B cell (primary cell): ENCODE measurements at places on chromosomes 6 and 20. TPM values are rescaled to one million over a fixed set of nuclear protein-coding genes. Genes with fewer than 3 reads are reported as not detected.

DNA sequence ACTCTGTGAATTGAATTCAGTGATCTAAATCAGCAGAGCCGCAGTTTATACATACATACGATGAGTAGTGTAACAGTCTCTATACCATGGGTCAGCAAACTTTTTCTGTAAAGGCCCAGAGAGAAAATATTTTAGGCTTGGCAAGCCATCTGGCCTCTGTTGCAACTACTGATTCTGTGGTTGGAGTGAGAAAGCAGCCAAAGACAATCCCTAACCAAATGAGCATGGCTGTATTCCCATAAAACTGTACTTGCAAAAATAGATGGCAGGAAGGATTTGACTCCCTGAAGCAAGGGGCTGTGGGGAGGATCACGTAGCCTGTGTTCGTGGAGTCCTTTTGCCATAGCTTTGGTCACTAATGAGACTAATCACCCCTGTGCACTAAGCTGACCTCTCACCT lies 17.9 kb upstream of the MOCS1 start:
- H3K27me3 ChIP-seq: no peaks in the 10 kb centered on the region
- DNase-seq: no peak
- H3K4me1 ChIP-seq: no peaks in the 10 kb centered on the region
- no peak overlapping the region for H3K4me3 ChIP-seq
- H3K36me3 ChIP-seq: no peaks in the 10 kb centered on the region

DNA sequence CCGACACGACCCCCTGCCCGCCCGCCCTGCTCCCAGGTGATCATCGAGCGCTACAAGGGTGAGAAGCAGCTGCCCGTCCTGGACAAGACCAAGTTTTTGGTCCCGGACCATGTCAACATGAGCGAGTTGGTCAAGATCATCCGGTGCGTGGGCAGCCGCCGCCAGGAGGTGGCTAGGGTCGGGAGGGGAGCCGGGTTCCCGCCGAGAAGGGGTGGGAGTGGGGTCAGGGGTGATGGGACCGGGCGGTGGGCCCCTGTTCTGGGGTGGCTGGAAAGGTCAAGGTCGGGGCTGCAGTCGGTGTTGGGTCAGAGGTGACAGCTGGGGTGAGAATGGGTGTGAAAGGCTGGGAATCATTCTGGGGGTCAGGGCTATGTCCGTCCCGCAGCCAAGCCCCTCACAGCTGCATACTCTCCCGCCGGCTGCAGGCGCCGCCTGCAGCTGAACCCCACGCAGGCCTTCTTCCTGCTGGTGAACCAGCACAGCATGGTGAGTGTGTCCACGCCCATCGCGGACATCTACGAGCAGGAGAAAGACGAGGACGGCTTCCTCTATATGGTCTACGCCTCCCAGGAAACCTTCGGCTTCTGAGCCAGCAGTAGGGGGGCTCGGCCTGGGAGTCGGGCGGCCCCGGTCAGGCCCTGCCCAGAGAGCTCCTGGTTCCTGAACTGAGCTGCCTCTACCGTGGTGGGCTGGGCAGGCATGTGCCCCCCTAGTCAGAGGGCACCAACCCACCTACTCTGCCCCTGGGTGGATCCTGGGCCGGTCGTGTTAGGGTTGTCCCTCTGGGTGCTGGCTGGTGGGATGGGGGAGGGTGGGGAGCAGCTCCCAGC lies 1.0 kb downstream of the MAP1LC3A start:
- no peaks in the 10 kb centered on the region for H3K27me3 ChIP-seq
- peaks cover 14% of the 10 kb centered on the region for H3K4me1 ChIP-seq
- no peak overlapping the region for H3K4me3 ChIP-seq
- DNase-seq: peak; percentile 47

- H3K27ac ChIP-seq: no peak overlapping the region
- H3K4me3 ChIP-seq: no peak overlapping the region
- no peak for DNase-seq
- H3K27me3 ChIP-seq: peaks cover 9% of the 10 kb centered on the region
Measured at GRCh38 chr6:11021714-11022113, 22.4 kb downstream of the ELOVL2 start.

- no peak for DNase-seq
- peaks cover 5% of the 10 kb centered on the region for H3K27me3 ChIP-seq
- no peaks in the 10 kb centered on the region for H3K4me1 ChIP-seq
- H3K27ac ChIP-seq: no peak overlapping the region
Measured at GRCh38 chr6:168031411-168031971, 34.0 kb downstream of the KIF25 start.

DNA sequence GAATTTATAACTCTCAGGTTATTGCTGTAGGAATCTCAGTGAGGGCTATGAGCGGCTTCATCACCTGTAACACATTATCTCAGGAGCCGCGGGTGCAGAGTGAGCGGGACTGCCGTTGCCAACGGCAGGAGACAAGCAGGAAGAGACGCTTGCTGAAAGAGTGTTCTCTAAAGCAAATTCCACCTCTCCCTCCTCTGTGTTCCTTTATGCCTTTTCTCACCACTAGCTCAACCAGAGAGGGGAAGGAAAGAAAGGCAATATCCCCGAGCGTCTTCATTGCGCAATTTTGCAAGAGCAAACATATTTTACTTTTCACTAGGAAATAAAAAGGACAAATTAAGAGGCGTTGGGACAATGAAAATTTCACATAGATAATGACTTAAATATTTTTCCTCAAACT lies 185.2 kb upstream of the EXOC2 start:
- no peaks in the 10 kb centered on the region for H3K27me3 ChIP-seq
- no peak overlapping the region for H3K27ac ChIP-seq
- no peaks in the 10 kb centered on the region for H3K4me1 ChIP-seq
- no peak for DNase-seq
- no peak overlapping the region for H3K4me3 ChIP-seq
- H3K36me3 ChIP-seq: no peaks in the 10 kb centered on the region

DNA sequence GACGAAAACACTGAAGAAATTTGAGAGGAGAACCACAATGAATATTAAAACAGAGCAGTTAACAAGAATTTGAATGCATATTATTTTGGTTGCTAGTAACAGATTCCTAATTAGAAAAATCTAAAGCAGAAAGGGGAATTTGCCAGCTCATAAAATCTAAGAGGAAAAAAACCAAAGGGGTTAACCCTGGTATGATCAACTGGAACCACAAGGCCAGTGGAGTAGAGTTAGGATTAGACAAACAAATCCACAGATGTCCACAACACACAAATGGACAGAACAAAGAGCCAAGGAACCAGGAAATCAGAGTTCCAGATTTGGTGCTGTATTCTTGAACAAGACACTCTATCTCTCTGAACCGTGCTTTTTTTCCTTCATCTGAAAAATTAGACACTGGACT lies 195.0 kb downstream of the TASP1 start:
- DNase-seq: no peak
- no peaks in the 10 kb centered on the region for H3K27me3 ChIP-seq
- H3K27ac ChIP-seq: no peak overlapping the region

DNA sequence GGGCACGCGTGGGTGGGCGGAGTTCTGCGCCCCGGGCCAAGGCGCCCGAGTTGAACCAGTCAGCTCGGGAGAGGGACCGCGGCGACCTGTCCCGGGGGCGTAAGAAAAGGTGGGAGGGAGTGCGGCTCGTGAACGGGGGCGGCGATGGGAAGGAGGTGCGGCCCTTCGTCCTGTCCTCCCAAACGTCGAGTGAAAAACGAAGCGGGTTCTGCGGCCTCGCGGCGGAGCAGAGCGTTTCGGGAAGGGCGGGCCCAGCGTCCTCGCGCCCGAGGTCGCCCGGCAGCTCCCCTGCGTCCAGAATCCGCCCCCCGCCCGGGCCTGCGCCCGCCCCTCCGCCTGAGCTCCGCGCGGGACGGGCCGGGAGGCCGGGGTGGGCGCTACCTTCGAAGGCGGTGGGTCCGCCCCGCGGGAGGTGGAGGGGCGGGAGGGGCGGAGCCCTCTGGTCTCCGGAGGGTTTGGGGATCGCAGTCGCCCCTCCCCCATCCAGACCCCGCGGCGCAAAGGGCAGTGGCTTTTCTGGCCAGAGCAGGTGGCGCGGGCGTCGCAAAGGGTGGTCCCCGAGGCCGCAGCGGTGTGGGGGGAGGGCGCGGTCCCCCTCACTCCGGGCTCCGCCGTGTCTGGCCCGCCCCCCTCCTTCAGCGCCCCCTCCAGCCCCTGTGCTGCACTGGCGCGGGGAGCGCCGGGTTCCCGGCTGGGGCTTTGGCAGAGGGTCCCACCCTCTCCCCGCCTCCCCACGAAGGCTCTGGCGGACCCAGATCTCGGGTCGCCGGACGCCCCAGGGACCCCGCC lies 838 bp downstream of the STMN3 start:
- peaks cover 16% of the 10 kb centered on the region for H3K4me1 ChIP-seq
- no peak overlapping the region for H3K27ac ChIP-seq
- DNase-seq: peak; percentile 45
- H3K36me3 ChIP-seq: no peaks in the 10 kb centered on the region
- H3K27me3 ChIP-seq: peaks cover 22% of the 10 kb centered on the region

DNA sequence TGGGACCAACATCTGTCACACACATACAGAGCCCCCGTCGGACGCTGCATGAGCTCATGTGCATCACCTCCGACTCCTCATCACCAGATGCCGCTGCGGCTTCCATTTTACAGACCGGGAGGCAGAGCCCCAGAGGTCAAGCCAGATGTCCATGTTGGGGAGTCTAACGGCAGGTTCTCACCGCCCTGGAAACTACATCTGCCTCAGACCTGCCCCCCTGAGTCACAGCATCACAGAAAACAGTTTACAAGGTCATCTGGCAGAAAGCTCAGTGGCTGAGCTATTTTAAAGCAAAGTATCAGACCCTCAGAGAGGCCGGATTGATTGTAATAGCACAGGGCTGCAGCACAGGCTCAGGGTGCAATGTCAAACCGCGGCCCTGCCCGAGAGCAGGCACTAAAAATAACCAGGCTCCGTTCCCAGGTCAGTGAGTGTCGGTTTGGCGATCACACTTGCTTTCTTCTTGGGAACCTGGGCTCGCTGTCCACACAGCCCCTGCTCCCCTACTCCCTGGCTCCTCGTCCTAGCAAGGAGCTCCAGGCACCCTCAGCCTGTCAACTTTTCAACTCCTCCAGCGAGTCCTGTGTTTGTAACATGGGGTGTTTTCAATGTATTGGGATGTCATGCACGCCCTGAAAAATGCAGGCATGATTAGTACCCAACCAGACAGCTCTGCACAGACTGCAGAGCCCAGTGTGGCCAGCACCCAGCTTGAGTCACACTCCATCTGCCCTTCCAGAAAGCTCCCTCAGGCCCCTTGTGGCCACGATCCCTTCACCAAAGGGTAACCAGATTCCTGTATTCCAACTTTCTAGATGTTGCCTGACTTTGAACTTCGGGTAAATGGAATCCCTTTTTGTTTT lies 264.5 kb downstream of the CDH4 start:
- H3K4me3 ChIP-seq: no peak overlapping the region
- no peaks in the 10 kb centered on the region for H3K36me3 ChIP-seq
- H3K27ac ChIP-seq: no peak overlapping the region
- DNase-seq: no peak

DNA sequence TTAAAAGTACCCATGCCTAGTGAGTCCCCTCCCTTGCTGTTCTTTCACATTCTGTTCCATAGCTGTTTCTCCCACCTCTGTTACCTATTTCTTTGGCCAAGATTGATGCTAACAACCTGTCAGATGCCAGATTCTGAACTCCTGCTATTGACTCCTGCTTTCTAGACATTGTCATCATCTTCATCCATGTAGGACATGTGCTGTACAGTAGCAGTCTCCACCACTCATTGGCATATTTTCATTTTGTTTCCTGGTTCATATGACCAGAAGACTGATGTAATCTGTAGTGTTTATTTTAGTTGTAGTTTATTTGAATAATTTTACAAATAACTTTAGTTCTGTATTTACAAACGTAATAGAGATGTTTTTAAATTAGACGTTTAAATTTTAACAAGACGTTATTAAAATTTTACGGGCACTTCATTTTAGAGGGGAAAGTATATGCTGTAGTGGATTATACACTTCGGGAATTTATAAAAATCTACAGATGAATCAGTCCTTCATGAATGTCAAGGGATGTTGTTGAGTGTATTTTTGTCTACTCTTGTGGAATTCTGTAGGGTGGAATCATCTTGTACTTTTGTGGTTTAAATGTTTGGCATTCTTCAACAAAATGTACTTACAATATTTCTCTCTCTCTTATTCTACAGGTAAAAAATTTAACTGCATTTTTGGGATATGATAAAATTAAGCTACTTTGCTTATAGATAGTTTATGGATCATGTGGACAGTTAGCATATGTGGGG lies 34.1 kb downstream of the TRMT11 start:
- DNase-seq: no peak
- no peaks in the 10 kb centered on the region for H3K4me1 ChIP-seq
- H3K27ac ChIP-seq: no peak overlapping the region
- H3K36me3 ChIP-seq: peaks cover 15% of the 10 kb centered on the region
- H3K27me3 ChIP-seq: no peaks in the 10 kb centered on the region

Gene MPIG6B
- total RNA-seq: 0.24 and 0.54 TPM in 2 replicates

Gene ADAM33
- not detected in 2 replicates for total RNA-seq

Gene ELOVL4
- 0.10 TPM in 1 of 2 replicates, not detected in the other for total RNA-seq

Gene NMBR
- total RNA-seq: not detected in 2 replicates
